ENCODE measurements at places on chromosomes 3 and 15.

DNA sequence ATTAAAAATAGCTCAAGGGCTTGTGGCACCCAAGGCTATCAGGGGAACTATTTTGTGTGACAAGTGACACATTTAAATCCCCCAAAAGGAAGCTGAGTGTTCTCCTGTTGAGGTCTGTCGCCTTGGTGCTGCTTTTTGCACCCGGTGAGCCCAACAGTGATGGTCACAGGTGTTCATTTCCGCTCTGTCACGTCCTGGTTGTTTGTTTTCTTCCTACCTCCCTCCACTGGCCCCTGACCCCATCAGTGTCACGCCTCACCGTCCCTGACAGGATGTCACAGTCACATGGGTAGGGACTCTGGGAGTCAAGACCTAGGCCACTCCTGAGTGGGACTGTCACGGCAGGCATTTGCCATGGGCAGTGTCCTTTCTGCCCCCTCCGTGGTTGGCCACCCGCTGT, 11.2 kb downstream of the SLCO3A1 start:
- no peak for DNase-seq

- no peak for DNase-seq
These were observed 5.0 kb upstream of the NCBP2 start for GRCh38 chr3:196947136-196947859.

DNA sequence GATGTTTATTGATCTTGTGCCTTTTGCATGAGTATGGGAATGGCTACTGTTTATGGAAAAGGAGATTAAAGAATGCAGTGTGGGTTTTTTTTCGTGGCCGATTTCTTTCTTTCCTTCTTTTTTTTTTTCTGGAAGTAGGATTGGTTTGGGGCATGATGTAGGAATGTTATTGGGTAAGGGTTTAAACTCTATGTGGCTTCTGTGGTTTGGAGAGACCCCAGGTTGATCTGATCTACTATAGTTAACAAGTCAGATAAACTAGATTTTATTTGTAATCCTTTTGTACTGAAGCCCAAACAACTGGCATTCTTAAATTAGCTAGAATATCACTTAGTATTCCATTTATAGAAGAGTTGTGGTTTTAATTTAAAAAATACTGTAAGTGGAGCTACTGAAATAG, 304.8 kb downstream of the LPP start:
- no peak for DNase-seq

GRCh38 chr3:192930577-192930976, 12.9 kb upstream of the MB21D2 start:
- no peak for DNase-seq

DNA sequence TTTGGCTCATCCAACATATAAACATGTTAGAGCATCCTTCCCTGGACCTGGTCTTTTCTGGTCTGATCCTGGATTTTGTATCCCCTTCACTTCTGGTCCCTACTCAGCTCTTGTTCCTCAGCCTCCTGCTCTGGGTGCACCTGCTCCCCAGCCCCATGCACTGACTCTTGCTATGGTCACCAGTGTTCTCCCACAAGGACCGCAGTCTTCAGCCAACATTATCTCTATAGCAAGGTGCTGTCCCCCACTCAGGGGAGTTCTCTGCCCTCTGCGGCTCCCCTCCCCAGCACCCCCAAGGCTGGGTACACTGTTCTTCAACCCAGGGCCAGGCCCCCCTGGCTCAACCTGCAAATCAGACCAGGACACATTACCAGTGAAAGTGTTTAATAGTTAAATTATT, 80.2 kb downstream of the SEC22A start:
- DNase-seq, result no peak

DNA sequence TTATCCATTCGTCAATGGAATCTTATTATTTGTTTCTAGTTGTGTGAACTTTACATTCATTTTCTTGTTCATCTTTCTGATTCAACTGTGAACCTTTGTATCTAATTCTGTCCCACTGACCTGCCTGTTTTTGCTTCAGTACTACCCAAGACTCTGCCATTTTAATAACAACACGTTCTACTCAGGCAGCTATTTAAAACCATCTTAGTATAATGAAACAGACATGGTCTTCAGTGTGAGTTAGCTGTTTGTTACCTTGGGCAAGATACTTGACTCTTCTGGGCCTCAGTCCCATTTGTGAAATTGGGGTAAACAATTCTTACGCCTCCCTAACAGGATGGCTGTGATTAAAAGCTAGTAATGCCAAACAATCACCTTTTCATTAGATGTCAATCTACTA, 1.6 kb downstream of the BTBD1 start:
- no peak for DNase-seq

GRCh38 chr3:132004571-132004970, 30.2 kb downstream of the CPNE4 start:
- DNase-seq, result no peak

GRCh38 chr3:179348325-179349013, 960 bp downstream of the MFN1 start:
- no peak for DNase-seq

DNA sequence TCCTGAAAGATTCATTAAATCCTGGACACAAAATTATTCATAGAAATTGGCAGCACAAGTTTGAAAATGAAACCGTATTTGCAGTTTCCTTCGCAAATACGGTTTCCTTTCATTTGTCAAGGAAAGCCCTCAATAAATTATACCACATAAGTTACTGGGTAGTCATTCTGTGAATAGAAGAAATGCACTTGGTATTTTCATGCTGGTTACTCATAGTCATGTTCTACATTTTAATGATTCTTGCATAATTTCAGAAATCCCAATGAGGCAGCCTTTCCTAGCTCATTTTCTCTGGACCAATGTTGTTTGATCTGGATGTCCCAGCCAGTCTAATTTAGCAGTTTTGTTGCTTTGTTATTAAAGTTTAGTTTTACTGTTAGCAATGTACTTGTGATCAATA, 43.2 kb downstream of the MINAR1 start:
- no peak for DNase-seq

GRCh38 chr15:74243431-74243830, 7.3 kb downstream of the CCDC33 start:
- no peak for DNase-seq

GRCh38 chr15:58074452-58074851, 8.9 kb upstream of the ALDH1A2 start:
- no peak for DNase-seq

GRCh38 chr3:165744025-165744424, 93.2 kb downstream of the BCHE start:
- DNase-seq, result no peak

DNA sequence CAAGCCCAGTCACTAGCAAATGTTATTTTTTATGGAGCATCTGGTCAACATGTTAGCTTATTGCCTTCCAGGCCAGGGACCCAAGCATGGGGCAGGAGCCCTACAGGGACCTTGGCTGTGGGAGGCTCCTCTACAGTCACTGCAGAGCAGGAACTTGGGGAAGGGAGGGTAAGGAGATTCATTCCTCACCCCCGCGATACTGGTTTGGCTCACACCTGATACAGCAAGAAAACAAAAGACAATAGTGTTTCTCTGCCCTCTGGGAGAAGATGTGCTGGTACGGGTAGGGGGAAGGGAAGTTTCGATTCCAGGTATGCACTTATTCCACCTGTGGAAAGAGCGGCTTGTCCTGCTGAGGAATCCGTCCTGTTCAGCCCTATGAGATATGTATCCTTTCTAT, 77.6 kb downstream of the SLC12A8 start:
- DNase-seq, result no peak

GRCh38 chr3:109339197-109339596, 1.9 kb upstream of the DPPA4 start:
- no peak for DNase-seq

GRCh38 chr3:8752832-8753231, 16.6 kb downstream of the OXTR start:
- DNase-seq, result no peak

DNA sequence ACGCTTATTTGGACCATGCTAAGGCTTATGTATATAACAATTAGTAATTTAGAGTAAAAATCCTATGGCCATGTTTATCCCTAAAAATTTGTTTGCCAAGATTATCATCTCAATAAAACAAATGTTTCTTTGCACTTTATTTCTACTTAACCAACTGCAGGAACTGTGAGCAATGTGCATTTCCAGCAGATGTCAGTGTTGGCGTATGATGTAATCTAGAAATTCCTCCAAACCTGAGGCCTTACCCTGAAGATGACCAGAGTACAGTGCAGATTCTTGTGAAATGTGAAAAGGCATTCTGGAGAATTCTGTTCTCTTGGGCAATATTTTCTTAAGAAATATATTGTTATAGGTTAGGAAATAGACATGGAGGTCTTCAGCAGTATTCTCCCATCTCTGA, 205.9 kb downstream of the MBNL1 start:
- no peak for DNase-seq

GRCh38 chr3:188734395-188734794, 437.4 kb upstream of the TPRG1 start:
- DNase-seq, result no peak

DNA sequence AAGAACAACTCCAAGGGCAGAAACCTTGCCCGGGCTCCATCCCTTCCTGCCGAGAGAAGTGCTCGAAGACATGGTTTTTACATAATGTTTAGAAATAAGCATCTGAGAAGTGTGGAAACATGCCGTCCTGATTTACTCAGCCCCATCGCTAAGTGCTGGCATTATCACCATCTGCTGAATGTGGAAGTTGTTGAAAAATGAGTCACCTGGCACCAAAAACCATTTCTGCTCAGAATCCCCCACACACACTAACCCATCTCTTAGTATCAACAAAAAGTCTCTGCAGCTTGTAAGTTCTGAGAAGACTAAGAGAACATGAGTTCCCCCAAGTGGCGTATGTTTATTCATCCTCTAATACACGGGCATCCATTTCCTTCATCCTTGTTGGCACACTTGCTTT, 51.0 kb upstream of the ARL8B start:
- DNase-seq, result no peak

DNA sequence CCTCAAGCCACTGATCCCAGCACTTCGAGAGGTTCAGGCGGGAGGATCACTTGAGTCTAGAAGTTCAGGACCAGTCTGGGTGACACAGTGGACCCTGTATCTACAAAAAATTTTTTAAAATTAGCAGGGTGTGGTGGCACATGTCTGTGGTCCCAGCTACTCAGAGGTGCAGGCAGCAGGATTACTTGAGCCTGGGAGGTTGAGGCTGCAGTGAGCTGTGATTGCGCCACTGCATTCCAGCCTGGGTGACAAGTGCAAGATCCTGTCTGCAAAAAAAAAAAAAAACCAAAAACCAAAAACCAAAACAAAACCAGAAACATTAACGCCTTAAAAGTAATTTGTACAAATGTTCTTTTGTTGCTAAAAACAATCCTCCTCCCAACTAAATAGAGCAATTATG, 27.9 kb upstream of the SLC12A8 start:
- DNase-seq, result no peak

DNA sequence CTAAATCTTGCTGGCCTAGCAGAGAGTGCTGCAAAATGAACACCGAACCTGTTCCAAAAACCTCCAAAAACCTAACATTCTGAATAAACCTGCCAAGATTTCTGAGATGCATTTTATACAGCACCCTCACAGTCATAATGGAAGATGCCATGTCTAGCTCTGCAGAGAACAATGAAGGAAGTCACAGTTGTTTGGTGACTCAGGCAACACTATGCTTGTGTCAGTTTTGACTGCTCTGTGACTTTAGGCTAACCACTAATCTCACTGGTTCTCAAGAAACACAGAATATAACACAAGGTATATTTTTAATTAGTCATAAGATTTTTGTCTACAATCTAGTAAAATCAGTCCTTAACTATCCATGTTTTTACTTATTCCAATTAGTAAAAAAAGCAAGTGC, 606.6 kb downstream of the TBL1XR1 start:
- no peak for DNase-seq

DNA sequence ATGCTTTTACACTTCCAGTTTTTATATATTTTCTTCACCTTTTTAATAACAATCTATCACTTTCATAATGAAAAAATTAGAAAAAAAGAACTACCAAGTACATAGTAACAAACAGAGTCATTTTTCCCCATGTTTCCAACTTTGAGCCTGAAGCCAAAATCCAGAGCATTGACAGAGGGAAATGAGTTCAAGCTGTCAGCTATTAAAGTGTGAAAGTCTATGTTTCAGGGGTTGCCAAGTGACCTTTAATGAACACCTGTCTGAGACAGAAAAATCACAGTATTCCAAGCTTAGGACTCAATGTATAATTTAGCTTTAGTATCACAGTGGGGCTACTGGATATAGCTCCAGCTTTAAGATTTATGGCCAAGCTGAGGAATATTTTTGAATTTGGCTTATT, 128.3 kb upstream of the GADL1 start:
- DNase-seq, result no peak

- no peak for DNase-seq
These were observed 207.2 kb downstream of the ROBO2 start for GRCh38 chr3:77247061-77247460.

GRCh38 chr3:118977118-118977517, 57.5 kb downstream of the IGSF11 start:
- DNase-seq, result no peak

DNA sequence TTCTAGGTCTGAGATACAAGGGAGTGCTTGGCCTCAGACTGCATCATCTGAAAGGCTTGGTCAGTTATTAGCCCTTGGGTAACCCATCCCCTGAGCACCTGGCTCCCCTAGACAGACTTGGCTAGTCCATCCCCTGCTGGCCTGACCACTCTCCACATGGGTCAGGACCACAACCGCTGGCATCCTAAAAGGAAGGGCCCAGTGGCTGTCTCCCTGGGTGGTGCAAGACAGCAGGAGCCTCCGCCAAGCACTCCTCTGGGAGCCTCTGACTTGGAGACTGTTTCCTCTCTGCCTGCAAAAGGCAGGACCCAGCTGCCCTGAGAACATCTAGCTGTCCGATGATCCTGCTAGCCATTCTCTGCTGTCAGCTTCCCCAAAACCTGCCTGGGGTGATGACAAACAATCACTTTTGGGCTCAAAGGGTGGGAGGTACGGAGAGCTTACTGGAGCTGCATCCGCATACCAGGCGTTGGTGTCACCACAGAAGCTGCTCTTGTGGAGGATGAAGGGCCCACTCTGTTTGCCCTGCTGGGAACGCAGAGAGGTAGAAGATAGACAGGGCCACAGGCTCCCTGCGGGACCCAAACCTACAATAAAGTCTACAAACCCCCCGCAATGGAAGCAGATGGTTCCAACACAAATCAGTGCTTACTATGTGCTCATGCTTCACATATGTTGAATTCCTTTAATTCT, 108.0 kb upstream of the PRR20G start:
- no peak for DNase-seq

GRCh38 chr3:142999881-143000280, 1.5 kb upstream of the U2SURP start:
- DNase-seq, result no peak

- no peak for DNase-seq
These were observed 4.6 kb upstream of the CTNNB1 start for GRCh38 chr3:41194701-41195100.

DNA sequence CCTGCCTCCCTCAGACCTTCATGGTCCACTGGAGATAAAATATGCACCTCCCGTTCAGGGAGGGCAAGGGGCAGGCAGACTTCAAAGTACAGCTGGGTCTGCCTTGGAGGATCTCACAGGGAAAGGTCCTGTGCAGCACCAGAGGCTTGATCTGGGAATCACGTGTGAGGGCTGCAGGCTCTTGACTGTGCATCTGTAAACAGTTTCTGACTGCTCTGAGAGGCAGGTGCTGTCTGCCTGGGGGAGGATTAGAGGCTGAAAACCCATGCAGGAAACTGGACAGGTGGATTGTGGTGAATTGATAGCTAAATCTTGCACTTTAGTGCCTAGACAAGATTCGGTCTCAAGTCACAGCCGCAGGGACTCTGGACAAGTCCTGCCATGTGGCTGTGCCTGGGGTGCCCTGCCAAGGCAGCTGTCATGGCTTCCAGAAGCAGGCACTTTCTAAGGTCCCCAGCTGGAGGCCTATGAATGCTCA, 239.3 kb downstream of the EPHB1 start:
- no peak for DNase-seq

All from activated T-cell treated with anti-CD3 and anti-CD28 coated beads, Interleukin-2, amount 50 U/mL, for 72 hours (primary cell).